ENCODE measurements at places on chromosomes 4 and X.

DNA sequence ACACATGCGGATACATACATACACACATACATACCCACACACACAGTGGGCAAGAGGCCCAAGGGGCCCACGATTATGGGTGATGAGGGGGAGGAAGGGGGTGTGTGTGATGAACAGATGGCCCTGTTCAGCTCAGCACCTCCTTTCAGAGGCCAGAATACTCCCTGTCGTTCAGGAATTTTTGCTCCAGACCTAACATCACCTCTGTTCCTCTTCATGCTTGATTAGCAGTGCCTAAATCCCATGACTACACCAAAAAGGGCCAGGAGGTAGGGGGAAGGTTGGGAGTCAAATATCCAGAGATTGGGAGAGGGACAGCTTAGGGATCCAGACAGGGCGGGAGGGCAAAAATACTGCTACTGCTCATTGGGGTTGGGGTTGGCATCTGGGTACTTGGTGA, 42.7 kb downstream of the SMC1A start:
- DNase-seq: no peak

DNA sequence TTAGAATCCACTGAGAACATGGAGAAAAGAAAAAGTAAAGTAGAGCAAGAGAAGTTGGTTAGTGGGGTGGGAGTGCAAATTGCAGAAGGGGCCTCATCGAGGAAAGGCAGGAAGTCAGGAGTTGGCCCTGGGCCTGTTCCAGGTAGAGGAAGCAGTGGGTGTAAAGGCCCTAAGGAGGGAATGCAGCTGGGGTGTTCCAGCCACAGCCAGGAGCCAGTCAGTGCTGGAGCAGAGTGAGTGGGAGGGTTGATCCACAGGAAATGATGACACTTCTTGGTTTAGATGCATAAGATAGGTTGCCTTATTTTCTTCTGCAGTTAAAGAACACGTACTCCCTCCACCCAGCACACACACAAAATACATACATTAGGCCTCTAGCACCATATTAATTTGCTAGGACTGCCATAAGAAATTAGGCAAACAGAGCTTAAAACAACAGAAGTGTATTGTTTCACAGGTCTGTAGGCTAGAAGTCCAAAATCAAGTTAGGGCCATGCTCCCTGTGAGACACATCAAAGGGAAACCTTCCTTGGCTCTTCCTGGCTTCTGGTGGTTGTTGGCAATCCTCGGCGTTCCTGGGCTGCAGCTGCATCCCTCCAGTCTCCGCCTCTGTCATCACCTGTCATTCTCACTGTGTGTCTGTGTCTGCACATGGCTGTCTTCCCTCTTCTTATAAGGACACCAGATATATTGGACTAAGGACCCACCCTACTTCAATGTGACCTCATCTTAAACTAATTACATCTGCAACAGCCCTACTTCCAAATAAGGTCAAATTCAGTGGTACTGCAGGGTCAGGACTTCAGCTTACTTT, 205.9 kb downstream of the AASDH start:
- peak; percentile 46 for DNase-seq

GRCh38 chr4:149884529-149885181, 69.0 kb upstream of the IQCM start:
- DNase-seq: no peak

GRCh38 chrX:19954335-19955096, 36.3 kb downstream of the BCLAF3 start:
- no peak for DNase-seq

DNA sequence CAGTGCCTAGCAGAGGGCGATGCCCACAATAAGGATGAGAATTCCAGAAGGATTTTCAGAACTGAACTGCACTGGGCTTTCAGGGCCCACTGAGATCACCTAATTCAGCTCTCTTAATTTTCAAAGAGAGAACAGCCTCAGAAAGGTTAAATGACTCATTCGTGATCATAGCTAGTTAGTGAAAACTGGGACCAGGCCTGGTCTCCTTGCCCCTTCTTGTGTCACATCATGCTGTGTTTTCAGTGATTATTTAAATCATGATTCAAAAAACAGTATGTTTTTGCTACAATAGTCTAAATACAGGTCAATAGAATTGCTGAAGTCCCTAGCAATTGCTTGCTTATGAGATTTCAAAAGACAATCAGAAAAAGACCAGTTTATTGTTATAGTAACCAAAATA, 136.4 kb upstream of the PLAC1 start:
- no peak for DNase-seq

DNA sequence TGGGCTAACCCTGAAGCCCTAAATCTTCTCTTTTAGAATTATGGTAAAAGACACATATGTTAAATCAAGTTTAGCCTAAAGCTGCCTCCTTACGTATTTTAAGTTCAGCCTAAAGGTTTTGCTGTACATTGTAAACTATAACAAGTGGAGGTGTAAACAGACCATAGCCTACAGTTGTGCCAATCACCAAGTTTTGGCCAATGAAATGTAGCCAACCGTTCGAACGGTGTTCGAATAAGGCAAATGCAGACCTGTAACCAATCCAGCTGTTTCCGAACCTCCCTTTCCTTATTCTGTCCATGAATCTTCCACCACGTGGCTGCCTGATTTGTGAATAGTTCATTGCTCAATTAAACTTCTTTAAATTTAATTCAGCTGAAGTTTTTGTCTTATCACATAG, 52.1 kb upstream of the TBC1D9 start:
- DNase-seq: no peak

GRCh38 chr4:154489558-154490233, 1.9 kb downstream of the DCHS2 start:
- no peak for DNase-seq

DNA sequence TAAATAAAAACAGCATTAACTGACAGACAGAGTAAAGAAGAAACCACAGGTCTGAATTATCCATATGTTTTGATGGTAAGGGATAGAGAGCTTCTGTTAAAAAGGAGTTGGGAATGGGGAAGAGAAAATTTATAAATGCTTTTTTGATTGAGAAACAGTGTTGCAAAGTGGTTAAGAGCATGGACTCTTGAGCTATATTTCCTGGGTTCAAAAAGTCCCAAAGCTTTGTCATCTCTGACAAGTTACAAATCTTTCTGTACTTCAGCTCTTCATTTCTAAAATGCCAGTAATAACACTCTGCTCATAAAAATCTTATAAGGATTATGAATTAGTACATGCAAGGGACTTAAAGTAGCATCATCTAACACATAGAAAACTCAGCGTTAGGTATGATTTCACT, 62.2 kb downstream of the N4BP2 start:
- DNase-seq: no peak

DNA sequence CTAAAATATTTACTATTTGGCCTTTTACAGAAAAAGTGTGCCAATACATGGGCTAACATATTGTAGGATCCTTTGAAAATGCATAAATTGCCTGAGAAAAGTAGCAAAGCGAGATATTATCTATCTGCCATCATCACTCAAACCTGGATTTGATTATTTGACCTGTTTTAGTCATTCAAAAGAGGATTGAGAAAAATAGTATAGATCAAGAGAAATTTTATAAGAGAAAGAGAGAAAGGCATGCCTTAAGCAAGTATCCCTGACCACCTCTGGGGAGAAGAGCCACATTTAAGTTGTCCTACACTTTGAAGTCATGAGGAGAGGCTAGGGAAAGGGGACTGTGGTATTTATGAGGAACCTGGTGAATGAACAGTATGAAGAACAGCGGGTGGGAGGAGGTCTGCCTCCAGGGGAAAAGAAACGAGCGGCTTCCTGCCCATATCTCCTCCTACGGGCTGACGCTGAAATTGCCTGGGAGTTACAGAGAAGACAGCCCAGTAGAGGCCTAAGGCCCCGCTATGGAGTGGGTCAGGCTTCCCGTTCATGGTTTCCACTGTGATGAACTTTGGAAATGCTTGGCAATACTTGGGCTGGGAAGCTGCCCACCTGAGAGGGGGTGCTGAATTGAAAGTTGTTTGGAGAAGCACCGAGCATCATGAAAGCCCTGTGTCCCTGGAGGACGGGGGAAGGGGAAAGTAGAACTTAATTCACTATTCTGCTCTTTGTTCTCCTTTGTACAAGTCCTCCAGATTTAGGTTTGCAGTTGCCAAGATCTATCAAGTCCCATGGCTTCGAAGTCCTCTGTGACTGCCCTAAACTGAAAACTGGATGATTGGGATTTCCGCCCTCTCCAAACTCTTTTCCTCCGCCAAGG, 106.9 kb upstream of the ACSL4 start:
- DNase-seq: no peak

DNA sequence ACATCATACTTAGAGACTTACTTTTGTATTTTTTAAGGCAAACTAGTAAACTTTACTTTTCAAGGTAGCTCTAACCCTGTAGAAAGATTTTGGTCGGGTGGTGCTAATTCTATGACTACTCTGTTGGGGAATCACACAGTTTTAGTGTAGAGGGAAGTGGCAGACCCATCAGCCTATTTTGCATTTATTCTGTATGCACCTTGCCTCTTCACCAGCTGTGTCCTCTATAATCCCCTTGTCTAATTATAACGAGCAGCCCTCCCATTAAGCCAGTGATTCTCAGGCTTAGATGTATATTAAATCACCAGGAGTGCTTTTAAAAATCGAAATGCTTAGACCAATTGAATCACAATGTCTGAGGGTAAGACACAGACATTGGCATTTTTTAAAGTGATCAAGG, 78.1 kb downstream of the GALNT7 start:
- no peak for DNase-seq

DNA sequence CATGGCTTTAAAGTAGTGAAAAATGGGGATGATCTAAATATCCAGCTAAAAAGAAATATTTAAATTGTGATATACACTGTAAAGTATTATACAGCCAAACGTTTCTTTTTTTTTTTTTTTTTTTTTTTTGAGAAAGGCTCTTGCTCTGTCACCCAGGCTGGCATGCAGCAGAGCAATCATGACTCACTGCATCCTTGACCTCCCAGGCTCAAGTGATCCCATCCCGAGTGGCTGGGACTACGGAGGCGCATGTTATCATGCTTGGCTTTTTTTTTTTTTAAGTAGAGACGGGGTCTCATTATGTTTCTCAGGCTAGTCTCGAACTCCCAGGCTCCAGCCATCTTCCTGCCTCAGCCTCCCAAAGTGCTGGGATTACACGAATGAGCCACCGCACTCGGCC, 17.1 kb downstream of the SMIM14 start:
- peak; percentile 68 for DNase-seq

GRCh38 chr4:185598846-185599552, 63.7 kb upstream of the PDLIM3 start:
- DNase-seq: no peak

DNA sequence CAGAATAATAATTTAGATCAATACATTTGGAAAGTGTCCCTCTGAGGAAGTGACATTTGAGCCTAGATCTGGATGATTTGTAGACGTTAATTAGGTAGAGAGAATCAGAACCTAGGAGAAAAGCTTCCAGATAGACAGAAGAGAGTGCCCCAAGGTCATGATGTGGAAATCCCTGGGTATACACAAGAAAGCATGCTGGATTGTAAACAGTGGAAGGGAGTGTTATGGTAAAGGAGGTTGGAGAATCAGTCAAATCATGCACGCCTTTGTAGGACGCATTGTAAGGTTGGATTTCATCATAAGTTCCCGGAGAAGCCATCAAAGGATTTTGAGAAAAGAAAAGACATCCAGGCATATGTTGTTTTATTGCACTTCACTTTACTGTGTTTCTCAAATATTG, 156.3 kb downstream of the PARM1 start:
- DNase-seq: no peak

DNA sequence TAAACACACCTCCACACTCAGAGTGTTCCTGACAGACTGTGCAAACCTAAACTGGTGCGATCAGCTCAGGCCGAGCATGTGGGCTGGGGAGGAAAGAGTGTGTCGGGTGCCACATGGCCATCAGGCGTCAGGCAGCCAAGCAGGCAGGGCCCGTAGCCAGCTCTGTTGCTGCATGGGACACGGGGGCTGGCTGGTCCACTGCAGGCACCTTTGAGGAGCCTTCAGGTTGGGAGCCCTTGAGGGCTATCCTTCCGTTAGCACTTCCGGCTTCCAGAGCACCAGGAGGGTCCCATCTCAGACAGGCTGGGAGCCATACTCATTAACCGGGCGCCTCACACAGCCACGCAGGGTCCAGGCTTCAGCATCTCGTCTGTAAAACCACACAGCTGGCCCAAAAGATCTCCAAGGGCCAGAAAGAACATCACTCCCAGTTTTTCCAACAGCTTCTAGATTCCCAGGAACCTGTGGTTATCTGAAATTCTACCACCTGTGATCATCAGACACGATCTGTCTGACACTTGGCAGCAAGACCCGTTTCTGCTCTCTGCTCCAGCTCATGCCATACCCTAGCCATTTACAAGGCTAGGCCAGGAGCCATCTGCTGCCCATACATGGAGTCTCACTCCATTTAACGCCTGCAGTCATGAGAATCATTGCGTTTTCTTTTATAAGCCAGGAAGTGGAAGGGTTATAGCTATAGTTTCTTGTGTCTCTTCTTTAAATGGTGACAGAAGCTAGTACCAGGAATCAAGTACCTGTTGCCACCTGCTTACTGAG, 87.5 kb downstream of the NSUN7 start:
- no peak for DNase-seq

GRCh38 chr4:152540293-152540674, 4.4 kb upstream of the FBXW7 start:
- no peak for DNase-seq

DNA sequence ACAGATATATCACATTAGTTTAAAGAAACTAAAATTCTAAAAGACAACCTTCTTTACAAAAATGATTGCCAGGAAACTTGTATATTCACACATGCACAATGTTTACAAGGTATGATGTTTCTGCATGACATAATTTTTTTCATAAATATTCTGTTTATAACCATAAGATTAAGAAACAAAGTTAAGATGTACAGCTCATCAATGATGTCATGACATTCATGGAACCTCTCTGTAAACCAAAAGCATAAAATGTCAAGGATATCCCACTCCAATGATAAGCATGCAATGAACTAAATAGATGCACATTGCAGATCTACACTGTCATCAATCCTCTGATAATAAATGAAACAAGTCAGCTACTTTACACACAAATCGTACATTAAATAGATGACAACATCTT, 136.0 kb downstream of the MAB21L2 start:
- DNase-seq: no peak

- peak; percentile 54 for DNase-seq
Observed at GRCh38 chrX:135185795-135186443, 14.7 kb upstream of the CT55 start.

GRCh38 chr4:8707045-8707781, 114.6 kb downstream of the CPZ start:
- DNase-seq: no peak

GRCh38 chr4:76703676-76704075, 194.3 kb downstream of the SOWAHB start:
- no peak for DNase-seq

GRCh38 chr4:5710961-5711478, at the start of gene EVC:
EVC (plus strand) TSS chr4:5711201; CDS start chr4:5711381, 180 bp downstream.
- DNase-seq: peak; percentile 66

GRCh38 chr4:86957215-86957614, 22.4 kb downstream of the AFF1 start:
- no peak for DNase-seq

- DNase-seq: no peak
Observed at GRCh38 chr4:184420881-184421416, 53.4 kb downstream of the IRF2 start.

DNA sequence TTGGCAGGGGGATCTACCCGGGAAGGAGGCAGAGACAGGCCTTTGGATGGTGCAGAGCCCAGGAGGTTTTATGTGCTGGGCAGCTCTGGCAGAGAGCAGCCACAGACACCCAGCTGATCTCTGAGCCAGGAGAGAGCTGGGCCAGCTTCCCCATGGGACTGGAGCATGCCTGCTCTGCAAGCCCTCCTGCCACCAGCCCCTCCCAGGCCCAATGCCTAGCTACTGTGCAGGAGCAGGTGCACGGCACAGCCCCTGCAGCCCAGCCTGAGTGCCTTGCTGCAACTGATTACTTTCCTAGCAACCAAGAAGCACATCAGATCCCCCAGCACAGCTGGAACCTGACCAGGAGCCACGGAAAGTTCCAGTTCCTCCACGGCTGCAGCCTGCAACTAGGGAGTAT, 57.8 kb upstream of the BEND2 start:
- no peak for DNase-seq

Data from dermis blood vessel endothelial cell (primary cell).